ENCODE measurements at places on chromosomes 7 and 10.
A peak's percentile ranks its signal among the peaks of the same experiment; 100 is the strongest.

GRCh38 chr7:87498893-87499292, 23.4 kb upstream of the ABCB4 start:
- no peak for DNase-seq

DNA sequence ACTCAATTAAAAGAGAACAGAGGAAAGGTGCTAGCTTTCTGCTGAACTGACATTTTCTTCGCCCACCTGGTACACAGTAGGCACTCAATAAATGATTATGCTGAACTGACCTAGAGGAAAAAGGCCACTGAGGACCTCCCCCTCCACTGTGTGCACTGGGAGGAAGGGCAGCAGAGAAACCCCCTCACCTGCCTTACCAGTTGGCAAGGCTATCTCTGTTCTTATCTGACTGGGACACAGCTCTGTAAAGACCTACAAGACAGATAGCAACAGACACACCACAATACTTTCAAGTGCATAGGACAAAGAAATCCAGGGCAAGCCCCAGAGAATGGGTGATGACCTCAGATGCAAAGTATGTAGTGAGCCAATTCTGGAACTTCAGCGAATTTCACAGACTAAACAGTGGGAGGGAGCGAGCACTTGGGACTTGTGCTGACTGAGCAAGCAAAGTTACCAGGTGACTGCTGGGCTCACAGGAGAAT, 30.4 kb downstream of the PDLIM1 start:
- DNase-seq, result peak; percentile 92

GRCh38 chr7:70529914-70530585, 601.9 kb upstream of the GALNT17 start:
- DNase-seq, result peak; percentile 46

DNA sequence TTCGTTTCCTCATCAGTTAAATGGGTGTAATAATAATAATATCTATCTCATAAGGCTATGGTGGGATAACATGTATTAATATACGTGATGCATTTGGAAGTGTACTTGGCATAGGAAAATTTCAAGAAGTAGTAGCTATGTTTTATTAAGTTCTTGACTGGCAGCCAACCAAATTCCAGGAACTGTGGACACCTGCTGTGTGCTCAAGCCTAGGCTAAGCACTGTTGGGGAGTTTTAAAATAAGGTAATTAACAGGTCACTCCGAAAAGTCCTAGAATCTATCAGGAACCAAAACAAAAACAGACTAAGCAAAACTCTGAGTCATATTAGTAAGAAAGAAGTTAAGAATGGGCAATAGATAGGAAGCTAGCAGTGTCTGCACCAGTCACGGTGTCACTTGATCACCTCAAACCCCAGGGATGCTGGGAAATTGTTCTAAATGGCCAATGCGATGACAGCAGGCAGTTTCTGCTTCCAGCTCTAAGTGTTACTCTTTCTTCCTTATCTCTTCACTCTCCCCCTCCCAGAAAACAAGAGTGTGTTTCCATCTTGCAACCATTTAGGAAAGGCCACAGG, 92.0 kb upstream of the GDF10 start:
- no peak for DNase-seq

- peak; percentile 10 for DNase-seq
Observed at GRCh38 chr10:71708301-71708703, 11.3 kb downstream of the C10orf105 start.

- no peak for DNase-seq
Observed at GRCh38 chr10:128850647-128851046, 616.4 kb upstream of the MGMT start.

- DNase-seq, result no peak
Observed at GRCh38 chr7:127322351-127322750, 69.6 kb upstream of the GRM8 start.

GRCh38 chr10:6067457-6067856, 5.3 kb upstream of the IL2RA start:
- DNase-seq, result no peak

- DNase-seq, result no peak
Observed at GRCh38 chr7:129771201-129771927, 159.8 kb downstream of the NRF1 start.

DNA sequence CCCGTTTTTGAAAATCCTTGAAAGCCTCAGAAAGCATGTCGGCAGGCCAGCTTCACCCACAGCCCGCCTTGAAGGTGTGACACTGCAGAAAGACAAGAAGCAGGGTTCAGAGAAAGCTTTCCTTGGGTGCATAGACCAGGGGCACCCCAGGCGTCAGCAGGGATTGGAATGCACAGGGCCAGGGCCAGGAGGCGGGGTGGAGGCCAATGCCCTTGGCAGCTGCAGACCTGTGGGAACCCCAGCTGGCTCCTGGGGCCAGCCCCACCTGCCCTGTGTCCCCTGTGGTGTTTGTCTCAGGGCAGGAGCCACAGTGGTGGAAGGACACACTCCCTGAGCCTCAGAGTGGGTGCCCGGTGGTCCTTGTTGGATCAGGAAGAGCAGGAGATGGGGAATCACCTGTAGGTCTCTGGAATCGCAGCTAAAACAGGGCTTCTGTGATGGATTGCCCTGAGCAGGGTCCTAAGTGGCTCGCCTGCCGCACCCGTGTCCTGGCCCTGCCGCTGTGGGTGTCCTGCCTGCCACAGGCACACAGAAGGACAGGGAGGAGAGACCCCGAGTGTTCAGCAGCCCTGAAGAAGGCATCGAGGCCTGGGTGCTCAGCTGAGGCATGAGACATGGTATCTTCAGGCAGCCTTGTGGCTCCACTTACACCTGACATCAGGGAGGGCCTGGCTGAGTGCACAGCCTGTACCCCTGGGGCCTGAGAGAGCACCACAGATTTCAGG, 32.5 kb downstream of the ANXA8 start:
- DNase-seq, result no peak

GRCh38 chr10:37734971-37735370, 122.4 kb downstream of the ZNF248 start:
- no peak for DNase-seq

DNA sequence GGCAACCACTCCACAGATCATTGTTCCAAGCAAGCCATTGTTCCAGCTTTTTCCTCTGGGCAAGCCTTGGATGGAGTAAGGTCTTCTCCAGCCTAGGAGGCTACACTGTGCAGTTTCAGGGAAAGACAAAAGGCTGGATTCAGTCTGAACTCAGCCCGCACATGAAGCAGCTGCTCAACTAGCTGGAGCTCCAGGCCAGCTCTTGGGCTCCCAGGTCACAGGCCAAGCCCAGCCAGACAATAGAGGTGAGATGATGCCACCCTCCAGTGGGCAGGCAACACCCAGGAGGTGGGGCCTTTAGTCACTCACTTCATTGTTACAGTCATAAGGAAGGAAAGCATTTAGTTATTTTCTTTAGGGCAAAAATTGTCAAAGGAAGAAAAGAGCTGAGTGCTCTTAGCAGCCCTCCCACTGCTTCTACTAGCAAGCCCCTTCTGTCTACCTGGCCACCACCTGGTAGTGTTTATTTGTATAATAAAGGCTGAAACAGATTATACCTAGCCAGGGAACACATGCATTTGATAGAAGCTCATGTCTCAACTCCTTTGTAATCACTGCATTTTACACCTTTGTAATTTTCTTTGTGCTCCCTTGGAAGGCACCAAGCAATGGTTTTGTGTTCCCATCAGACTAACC, 253.4 kb downstream of the WDR11 start:
- no peak for DNase-seq

All from fibroblast of upper back skin (primary cell).